Smooth muscle cell of the pulmonary artery (primary cell): ENCODE measurements at places on chromosomes 7 and 10. TPM values are rescaled to one million over a fixed set of nuclear protein-coding genes. Genes with fewer than 3 reads are reported as not detected.

The SUGCT gene
- 8.4 and 18.9 TPM in 2 replicates for total RNA-seq

The SUN3 gene
- total RNA-seq = not detected in 2 replicates

The CH25H gene
- total RNA-seq = 0.20 and 0.78 TPM in 2 replicates

The LEP gene
- 0.17 and 8.9 TPM in 2 replicates for total RNA-seq

The C10orf62 gene
- total RNA-seq = 0.13 TPM in 1 of 2 replicates, not detected in the other

The CXCL12 gene
- total RNA-seq = 101 and 348 TPM in 2 replicates

The SPAG6 gene
- total RNA-seq = not detected in 2 replicates

The DKK1 gene
- total RNA-seq = 134 and 633 TPM in 2 replicates

The VWDE gene
- under 0.01 TPM in 1 of 2 replicates, not detected in the other for total RNA-seq

The GSTO2 gene
- total RNA-seq = 1.8 and 4.6 TPM in 2 replicates

The TMEM236 gene
- total RNA-seq = under 0.01 and 0.07 TPM in 2 replicates

The SLC18A3 gene
- not detected in 2 replicates for total RNA-seq

The CHRM2 gene
- total RNA-seq = 3.0 and 8.7 TPM in 2 replicates

The TAS2R41 gene
- not detected in 2 replicates for total RNA-seq

The INHBA gene
- 67.4 and 92.3 TPM in 2 replicates for total RNA-seq
